Right renal cortex interstitium (tissue), 3 donors: ENCODE measurements at places on chromosomes 7 and 10. TPM values are rescaled to one million over a fixed set of nuclear protein-coding genes. Genes with fewer than 3 reads are reported as not detected.

Gene IFIT1B
- polyA plus RNA-seq: 0.12 TPM

- DNase-seq: no peak
Measured at GRCh38 chr10:18222866-18223265, 82.6 kb downstream of the CACNB2 start.

GRCh38 chr7:16015981-16016380 is 329.5 kb upstream of the MEOX2 start:
- no peak for DNase-seq

DNA sequence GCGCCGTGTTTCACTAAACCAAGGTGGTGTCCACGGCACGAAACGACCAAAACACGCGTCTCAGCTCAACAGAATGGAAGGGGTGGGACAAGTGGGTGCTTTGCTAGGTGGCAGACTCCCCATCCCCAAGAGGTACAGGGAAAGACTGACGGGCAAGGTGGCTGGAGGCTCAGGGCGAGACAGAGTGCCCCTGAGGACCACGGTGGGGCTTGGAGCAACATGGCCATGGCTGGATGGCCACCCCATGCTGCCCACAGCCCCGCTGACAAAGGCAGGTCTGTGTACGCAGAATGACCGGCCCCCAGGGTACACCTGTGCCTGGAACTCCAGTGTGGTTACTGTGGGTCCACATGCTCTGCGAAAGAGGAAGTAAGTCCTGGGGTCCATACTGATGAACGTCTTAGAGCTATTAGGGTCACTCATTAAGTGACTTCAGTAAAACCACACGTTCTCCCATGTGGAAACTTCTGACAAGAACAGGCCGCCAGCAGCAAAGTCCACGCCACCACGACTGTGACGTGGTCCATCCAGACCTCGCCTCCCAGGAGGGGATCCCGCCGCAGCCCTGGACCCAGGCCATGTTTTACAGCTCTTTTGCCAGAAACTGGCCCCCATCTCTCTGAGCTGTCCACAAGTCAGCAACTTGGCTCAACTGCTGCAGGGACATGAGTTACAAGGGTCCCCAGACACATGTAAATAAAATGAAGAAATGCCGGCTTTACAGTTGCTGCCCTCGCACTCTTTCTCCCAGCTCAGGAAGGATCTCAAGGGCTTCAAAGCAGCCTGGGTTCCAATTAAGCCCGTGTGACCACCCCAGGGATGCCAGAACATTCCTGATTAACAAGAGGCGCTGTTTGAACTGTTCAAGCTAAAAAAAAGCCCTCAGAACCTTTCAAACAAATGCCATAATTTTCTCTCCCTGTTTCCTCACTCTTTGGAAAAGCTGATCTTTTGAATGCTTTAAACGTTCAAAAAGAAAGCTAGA is 66.8 kb downstream of the MAD1L1 start:
- no peak for DNase-seq
